Stimulated activated CD4-positive, alpha-beta T cell treated with anti-CD3 and anti-CD28 coated beads, Interleukin-12 subunit alpha, Interleukin-12 subunit beta, amount 100 ng/mL, for 24 hours (primary cell): ENCODE measurements at places on chromosomes 6 and 20.

GRCh38 chr6:161496941-161497340, 223.1 kb upstream of the AGPAT4 start:
- no peak for DNase-seq

DNA sequence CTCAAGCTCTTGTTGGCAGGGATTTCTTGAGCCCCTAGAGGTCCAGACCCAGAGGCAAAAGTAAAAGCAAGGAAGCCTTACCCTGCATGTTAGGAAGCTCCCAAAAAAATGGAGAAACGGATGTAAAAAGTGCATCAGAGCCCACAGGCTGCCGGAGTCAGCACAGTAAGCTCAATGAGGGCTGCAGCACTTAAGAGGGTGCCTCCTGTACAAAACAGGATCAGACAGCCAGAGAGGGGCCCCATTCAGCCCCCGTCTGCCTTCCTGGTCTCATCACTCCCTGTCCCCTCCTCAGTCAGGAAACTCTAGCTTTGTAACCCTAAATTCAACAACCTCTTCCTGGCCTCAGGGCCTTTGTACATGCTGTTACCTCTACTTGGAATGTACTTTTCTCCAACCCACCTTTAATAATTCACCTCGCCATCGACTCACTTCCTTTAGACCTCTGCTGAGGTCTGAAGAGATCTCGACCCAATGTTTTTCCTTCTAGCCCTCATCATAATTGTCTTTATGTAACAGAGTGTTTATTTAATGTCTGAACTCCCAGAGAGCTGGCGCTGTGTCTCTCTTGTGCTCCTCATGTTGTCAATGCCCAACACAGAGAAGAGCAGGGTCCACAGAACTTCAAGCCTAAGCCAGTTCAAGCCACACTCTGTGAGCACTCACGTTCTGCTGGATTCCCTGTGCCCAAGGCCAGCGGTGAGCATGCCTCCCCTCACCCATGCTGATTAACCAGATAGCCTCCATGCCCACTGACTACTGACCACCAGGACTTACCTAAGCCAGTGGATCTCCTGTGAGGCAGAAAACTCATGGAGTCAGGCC, 2.8 kb upstream of the PLCG1 start:
- no peak for DNase-seq

DNA sequence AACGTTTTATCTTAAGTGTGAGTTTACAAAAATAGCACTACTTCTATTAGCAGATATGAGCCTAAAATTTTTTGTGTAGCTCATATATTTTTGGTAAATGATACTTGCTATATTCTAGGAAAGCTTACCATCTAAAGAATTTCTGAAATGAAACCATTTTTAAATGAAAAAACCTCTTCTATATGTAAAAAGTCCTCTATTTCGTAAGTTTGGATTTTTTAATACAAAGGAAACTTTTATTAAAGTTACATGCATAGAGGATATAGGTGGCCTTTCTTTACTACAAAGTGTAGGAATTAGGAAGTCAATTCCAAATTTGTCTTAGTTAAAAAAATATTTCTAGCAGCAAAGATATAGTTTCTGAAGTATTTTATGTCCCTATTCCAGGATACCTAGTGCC, 18.8 kb downstream of the EFHC1 start:
- DNase-seq = no peak

DNA sequence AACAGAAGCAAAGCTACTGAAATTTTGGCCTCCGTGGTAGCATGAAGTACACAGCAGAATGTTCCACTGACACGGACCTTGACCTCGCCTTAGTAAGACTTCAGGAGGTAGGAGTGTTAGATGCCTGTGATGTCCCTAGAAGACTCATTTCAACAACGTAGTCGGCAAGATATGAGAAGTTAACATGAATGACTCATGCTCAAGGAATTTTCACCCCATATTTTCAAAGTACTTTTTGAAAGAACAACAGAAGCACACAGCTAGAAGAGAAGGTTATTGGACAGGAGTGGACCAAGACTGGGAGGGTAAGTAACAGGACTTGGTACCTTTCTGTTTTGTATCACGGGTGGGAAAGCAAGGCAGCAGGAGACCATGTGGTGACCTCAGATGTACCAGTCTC, 78.0 kb downstream of the DZANK1 start:
- DNase-seq = no peak

DNA sequence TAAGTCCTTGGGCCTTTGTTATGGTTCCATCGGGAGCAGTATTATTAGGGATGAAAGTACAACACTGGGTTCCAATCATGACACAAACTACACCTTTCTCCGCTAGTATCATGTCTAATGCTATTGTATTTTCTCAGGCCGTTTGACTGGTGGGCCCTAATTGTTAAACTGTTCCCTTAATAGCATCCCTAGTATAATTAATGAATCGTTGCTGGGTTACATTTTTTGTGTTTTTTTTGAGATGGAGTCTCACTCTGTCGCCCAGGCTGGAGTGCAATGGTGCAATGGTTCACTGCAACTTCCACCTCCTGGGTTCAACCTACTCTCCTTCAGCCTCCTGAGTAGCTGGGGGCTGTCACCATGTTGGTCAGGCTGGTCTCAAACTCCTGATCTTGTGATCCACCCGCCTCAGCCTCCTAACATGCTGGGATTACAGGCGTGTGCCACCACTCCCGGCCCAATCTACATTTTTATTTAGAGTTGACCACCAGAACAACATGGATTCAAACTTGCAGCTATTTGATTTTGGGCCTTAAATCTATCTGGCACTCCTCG, 4.1 kb upstream of the ZNFX1 start:
- DNase-seq = no peak

- DNase-seq = no peak
These were observed 192.2 kb downstream of the TBC1D32 start for GRCh38 chr6:121142093-121142492.

DNA sequence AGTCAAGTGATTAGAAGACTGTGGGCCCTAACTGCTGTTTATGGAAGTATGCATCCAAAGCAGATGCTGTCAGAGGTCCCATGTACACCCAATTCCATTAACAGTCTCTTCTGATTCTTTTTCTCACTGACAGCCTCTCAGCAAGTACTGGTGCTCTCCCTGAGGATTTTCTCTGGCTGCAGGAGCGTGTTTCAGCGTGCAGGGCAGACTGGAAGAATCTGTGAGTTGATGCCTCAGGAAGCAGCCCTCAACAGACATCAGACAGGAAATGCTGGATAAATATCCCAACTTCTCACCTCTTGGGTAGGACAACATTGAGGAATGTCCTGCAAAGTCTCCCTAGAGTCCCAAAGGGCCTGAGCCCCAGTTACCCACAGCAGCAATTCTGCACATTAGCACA, 40.8 kb downstream of the ANKEF1 start:
- DNase-seq = no peak
